ENCODE measurements at places on chromosomes 13 and 19. TPM values are rescaled to one million over a fixed set of nuclear protein-coding genes. Genes with fewer than 3 reads are reported as not detected.

DNA sequence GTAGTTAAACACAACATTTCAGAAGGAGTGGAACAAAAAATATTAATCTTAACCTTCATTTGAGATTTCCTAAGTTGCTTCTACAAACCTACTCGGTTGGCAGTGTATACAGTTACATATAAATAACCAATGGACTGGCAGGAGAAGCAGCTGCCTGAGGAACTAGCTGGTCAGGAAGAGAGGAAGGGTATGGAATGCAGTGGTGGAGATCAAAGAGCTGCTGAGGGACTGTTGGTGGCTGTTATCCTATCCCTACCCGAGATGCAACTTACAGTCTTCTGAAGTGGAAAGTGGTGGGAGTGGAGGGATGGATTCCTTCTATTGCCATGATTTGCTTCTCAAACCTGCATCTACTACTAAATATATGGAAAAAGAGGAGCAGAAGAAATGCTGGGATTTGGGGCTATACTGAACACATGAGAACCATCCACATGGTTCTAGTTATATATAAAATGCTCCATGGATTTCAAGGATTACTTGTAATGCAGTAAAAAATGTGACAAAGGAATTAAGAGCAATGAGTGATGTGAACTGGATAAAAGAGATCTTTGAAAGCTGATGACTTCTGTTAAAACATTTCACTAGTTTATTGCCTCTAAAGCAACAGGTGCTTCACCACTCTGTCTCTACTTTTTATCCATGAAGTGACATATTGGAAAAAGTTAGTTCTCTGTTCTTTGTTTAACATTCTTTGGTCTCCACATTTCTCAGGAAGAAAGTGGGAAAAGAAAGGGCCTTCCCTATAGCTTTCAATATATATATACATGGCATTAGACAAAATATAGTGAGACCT, 29.9 kb downstream of the MICU2 start:
- no peak for DNase-seq

DNA sequence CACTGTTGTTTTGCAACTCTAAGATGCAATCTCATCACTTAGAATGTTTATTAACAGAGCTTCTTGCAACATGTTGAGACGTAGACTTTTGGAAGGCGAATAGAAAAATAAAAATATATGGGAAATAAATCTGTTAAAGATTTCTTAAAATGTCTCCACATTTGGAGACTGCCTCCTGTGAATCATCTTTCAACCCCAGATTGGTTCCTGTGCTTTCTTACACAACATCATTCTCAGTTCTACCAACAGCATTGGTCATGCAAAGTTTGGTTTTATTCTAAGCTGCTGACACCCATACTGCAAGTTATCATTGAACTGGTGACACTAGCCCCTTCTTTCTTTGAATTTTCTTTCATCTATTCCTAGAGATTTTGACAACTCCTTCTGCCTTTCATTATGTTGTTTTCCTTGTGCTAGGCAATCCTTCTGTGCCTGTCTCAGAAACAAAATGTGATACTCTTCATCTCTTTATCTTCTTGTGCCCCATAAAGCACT, 1.6 kb upstream of the IGFL3 start:
- DNase-seq, result no peak

DNA sequence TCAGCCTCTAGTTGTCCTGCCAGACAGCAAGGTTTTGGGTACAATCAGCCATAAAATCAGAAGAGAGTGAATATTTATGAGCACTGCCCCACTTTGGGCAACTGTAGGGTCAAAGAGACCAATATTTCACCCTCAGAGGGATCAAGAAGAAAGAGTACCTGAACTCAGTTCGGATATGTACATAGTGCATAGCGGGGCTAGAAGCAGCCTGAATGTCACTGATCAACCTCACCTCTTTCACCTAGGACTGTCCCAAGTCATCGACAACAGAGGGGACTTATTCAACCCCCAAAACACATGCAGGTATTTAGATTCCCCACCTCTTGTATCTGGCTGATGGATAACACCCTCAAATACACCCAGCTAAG, 446.9 kb downstream of the COG6 start:
- DNase-seq, result no peak

DNA sequence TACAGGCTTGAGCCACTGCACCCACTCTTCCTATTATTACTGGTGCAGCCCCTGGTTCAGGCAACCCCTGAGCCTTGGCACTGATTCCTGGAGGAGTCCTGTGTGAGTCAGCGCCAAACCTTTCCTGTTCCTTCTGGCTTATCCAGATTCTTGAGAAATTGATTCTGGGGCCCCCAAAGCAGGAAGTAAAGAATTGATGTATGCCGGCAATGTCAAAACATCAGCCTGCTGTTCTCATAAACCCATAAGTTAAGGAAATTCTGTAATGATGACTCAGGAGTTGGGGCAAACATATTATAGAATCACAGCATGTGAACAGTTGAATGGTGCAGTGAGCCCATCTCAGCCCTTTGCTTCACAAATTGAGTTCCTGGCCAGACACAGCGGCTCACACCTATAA, 1.4 kb upstream of the OR7G3 start:
- no peak for DNase-seq

GRCh38 chr19:33298146-33298911, 4.0 kb downstream of the CEBPA start:
- DNase-seq, result no peak

DNA sequence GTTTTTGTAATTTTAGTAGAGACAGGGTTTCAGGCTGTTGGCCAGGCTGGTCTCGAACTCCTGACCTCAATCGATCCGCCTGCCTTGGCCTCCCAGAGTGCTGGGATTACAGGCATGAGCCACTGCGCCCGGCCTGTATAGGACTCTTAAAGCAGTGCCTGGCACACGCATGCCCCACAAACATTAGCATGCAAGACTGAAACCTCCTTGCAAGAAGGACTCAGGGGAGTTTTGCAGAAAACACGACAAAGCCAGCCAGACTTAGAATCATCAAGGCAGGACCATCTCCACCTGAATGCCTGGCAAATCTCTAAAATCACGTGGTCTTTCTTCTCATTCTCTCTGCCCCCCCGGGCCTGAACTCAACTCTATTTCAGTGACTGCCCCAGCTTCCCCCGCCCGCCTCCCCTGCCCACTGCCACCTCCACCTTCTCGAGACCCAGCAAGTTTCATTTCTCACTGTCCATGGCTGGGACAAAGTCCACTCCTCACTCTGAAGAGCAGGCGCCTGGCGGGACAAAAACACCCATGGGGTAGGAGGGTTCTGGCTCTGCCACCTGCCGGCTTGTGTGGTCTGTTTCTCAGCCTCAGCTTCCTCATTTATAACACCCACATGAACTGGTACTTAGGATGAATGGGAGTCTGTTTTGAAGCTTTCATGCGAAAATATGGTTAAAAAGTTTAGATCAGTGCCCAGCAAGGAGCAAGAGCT, 2.4 kb downstream of the TICAM1 start:
- no peak for DNase-seq

DNA sequence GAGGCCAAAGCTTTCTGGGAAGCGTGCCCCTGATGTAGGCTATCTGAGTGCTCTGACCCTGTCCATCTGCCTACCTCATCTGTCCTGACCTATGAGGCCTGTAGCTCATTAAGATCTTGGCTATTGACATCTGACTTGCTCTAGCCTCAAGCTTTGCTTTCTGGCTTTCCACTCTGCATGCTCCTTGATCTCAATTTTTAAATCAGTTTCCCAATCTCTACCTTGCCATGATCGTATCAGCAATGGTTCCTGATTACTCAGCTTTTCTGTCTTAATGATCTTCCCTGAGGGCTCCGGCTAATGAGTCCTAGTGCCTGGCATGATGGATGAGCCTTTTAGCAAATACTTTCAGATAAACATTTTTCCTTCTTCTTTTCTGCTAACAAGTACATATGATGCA, 262.0 kb downstream of the NDFIP2 start:
- DNase-seq, result no peak

GRCh38 chr13:106376401-106377112, 158.9 kb downstream of the EFNB2 start:
- DNase-seq, result no peak

DNA sequence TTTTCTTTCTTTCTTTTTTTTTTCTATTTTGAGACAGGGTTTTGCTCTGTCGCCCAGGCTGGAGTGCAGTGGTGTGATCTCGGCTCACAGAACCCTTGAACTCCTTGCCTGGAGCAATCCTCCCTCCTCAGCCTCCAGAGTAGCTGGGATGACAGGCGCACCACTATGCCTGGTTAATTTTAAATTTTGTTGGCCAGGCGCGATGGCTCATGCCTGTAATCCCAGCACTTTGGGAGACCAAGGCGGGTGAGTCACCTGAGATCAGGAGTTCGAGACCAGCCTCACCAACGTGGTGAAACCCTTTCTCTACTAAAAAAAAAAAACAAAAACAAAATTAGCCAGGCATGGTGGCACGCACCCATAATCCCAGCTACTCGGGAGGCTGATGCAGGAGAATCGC, 8.7 kb upstream of the SBNO2 start:
- DNase-seq, result no peak

DNA sequence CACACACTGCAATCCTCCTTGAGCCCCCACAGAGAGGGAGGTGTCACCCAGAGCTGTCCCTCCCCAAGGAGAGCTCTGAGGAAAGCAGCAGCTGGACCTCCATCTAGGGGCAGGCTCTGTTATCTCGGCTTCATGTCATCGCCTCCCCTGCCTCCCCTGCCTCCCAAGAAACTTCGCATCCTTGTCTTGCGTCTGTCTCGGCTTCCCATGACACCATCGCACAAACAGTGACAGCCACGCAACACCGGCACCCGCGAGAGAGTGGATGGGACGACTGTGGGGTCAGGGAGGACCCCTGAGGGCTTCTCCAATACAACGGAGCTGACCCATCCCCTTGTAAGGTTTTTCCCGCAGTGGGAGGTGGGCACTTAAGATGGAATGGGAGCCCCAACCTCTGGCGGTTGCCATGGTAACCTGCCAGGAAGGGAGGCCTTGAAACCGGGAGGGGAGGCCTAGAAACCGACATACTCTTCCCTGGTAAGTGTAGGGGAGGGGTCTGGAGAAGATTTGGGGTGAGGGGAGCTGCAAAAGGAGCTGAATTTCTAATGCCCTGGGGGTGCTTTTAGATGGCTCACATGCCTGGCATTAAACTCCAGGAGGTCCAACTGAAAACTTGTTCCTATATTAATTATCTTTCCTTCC, 16.3 kb downstream of the TLE2 start:
- DNase-seq, result no peak

GRCh38 chr13:81916461-81916860, 1575.5 kb upstream of the SPRY2 start:
- no peak for DNase-seq

DNA sequence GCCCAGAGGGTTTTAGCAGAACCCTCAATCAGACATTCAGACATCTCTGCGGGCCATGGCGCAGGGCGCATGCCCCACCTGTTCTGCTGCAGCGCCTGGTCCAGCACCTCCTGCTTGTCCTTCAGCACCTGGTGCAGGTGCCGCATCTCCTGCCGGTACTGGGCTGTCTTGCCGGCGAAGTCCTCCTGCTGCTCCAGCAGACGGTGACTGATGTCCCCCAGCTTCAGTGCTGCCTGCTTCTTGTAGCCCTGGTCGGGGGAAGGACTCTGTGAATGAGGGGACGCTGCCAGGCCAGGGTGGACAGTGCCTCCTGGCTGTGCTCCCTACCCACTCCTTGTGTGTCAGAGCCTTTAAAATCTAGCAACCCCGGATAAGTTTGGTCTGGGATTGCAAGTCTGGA, 12.2 kb upstream of the SLC7A9 start:
- no peak for DNase-seq

GRCh38 chr13:99275093-99275469, 16.9 kb upstream of the GPR18 start:
- DNase-seq, result no peak

DNA sequence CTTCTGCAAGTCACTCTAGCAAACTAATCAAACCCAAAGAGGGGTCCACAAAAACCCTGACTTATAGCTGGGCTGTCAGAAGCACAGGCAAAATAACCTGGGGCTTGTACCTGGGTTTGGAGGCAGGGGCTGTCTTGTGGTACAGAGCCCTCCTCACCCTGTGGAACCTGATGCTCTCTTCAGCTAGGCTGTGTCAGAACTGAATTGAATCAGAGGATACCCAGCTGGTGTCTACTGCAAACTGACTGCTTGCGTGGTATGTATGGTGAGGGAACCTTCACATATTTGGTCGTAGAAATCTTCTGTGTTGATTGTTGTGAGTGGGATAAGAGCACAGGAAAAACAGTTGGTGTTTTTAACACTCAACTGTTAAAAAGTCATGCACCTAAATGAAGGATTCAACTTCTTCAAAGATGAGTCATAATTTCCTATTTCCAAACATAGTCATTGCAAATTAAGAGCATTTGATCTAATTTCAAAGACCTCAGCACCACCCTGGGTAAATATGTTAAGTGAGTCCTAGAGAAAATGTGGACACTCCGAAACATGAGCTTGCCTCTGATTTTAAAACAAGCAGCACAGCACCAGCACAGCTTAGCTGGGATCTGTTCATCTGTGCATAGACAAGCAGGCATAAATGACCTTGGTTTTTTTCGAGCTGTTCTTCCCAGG, 840.2 kb downstream of the UQCRFS1 start:
- no peak for DNase-seq

DNA sequence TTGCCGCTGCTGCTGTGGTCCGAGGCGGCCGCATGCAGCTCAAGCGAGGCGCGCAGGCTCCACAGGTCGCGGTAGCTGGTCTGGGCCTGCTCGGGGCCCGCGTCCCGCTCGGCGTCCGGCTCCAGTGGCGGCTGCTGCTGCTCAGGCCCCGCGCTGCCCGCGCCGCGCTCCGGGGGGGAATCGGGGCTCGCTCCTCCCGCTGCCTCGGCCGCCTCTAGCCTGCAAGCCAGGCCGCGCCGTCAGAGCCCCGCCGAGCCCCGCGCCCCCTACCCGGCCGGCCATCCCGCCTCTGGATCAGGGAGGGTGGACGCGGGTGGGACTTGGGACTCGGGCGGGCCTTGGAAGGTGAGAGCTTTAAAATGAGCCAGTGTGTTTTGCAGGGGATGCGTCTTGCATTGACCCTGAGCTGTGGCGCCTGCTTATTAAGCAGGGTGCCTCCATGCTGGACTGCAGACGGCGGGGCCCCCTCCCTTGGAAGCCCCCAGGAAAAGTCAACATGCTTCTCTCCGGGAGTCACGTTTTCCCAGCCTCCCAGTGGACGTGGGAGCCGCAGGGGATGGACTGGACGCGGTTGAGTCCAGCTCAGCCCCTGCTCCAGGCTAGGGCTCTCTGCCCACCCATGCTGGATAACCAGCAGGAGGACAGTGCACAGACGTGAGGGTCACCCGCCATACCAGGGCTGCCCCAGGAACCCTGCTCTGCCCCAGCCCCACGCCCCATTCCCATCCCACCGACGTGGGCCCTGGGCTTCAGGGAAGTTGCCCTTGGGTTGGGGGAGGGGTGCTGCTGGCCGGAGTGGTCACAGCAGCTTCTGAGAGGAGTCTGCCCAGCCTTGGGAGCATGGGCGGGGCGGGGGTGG, 7.7 kb downstream of the CBARP start:
- DNase-seq, result no peak

GRCh38 chr19:42108527-42109389, 23.5 kb downstream of the POU2F2 start:
- DNase-seq, result peak; percentile 67

The POU2F2 gene
- 1.2 TPM for total RNA-seq

The ADM5 gene
- 0.49 TPM for total RNA-seq

The NKPD1 gene
- total RNA-seq, result 0.05 TPM

The NCCRP1 gene
- not detected for total RNA-seq

The GPR4 gene
- total RNA-seq, result 5.1 TPM

The PSG2 gene
- total RNA-seq, result not detected

The OR7D2 gene
- 0.16 TPM for total RNA-seq

Measured in left ventricle myocardium inferior (tissue), 1 donor.